ENCODE measurements at places on chromosomes 7 and 10.

DNA sequence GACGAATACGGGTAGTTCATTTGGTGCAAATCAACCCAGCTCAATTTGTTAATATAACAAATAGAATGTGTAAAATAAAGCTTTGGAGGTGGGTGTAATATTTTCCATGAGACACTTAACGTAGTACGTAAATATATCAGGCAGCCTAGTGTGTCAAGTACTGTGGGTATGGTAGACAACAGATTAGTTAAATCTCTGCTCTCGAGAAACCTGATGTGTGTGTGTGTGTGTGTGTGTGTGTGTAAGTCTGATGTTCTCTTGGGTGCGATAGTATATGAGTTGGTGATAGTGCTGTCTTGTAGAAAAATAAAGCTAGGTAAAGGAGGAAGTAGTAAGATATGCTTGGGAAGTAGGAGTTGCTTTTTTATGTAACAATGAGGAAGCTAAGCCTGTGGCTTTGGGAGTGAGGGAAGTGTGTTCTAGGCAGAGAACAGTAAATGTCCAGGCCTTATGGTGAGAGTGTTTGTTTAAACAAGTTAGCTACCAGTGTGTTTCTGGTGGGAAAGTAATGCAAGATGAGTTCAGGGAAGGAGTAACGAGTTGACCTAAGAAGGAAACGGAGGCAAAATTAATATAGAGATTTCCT lies 26.1 kb downstream of the WAC start:
- DNase-seq = no peak

DNA sequence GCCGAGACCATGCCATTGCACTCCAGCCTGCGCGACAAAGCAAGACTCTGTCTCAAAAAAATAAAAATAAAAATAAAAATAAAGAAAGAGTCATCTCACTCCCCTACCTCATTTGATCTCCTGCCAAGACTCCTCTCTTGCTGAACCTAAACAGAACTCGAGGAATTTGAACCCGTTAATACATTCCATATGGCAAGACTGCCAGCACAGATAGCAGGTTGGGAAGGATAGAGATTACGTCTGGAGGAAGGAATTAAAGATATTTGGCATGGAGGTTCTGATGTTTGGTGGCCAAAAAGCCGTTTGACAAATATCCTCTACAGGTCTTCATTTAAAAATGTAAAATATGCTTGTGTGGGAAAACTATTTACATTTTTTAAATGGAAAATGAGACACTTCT lies 549.6 kb downstream of the HTR7 start:
- DNase-seq = no peak

DNA sequence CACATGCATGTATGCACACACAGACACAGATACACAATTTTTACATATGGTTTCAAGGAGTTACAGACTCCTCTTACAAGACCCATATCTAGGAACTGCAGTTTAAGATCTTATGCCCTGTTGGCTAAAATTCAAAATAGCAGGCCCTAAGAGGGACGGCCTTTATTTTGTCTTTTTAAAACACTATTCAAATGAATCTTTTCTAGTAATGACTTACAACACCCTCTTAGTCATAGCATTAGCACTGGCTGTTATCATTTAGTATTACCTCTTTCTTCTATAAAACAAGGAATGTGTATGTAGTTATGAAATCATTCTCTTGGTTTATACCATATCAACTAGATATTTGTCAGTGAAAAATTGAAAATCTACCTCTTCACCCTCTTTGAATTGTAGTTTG lies 15.3 kb downstream of the PAPSS2 start:
- no peak for DNase-seq

- peak; percentile 49 for DNase-seq
Measured at GRCh38 chr7:2104107-2104710, 128.5 kb downstream of the MAD1L1 start.

- no peak for DNase-seq
Measured at GRCh38 chr10:120051671-120052070, 159.1 kb downstream of the SEC23IP start.

- DNase-seq = no peak
Measured at GRCh38 chr10:80443531-80443974, 10.6 kb upstream of the TSPAN14 start.

- no peak for DNase-seq
Measured at GRCh38 chr7:118185163-118185860, 1.3 kb downstream of the LSM8 start.

- DNase-seq = no peak
Measured at GRCh38 chr10:43913676-43914235, 265.1 kb upstream of the ZNF32 start.

DNA sequence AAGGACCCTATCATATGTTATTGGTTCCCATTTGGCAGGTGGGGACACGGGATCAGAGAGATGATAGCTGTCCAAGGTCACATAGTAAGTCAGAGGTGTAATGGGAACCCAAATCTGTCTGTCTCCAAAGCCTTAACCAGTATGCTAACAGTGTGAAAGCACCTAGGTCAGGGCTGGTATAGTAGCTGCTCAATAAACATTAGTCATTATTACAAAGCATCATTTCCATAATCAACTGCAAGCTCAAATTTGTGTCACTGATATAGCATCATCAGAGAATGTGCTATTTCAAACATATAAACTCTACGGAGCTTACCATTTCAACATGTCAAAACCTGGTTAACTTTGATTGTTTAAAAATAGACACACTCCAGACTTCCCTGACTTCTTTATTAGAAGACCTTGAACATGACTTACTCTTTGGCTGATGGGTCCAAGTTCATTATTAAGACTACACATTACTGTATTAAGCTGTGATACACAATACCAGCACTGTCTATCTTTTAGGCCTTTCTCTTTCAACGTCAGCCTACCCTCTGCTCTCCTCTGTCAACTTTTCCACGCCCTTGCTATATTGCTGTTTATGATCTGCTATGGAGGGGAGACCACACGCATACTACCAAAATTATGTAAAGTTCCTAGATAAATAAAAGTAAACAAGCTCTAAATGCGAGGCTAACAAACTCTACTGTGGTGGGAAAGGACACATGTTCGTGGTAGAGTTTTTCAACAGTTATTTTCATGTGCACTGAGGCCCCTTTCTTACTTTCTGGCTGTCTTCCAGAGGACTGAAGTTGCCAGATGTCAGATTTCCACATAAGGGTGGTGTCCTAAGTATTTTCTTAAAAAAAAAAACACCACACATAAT lies 33.6 kb downstream of the DNMBP start:
- no peak for DNase-seq

DNA sequence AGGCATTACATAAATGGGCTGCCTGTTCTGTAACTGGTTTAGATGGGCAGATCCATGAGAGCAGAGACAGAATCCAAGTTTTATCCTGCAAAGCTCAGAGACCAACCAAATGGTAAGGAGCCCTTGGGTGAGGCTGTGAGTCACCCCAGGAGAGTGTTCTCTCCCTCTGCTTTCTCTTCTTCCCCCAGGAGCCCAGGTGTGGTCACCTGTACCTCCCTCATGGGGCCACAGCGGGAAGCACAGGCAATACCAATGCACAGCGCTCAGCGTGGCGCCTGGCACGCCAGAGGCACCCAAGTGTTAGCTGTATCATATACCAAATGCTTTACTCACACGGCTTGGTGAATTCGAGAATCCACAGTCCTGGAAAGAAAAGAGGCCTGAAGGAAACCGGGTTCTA lies 39.4 kb downstream of the CTBP2 start:
- DNase-seq = no peak

- no peak for DNase-seq
Measured at GRCh38 chr7:44288811-44289340, 36.5 kb downstream of the CAMK2B start.

GRCh38 chr7:22633954-22634474 lies 93.0 kb upstream of the IL6 start:
- DNase-seq = no peak

DNA sequence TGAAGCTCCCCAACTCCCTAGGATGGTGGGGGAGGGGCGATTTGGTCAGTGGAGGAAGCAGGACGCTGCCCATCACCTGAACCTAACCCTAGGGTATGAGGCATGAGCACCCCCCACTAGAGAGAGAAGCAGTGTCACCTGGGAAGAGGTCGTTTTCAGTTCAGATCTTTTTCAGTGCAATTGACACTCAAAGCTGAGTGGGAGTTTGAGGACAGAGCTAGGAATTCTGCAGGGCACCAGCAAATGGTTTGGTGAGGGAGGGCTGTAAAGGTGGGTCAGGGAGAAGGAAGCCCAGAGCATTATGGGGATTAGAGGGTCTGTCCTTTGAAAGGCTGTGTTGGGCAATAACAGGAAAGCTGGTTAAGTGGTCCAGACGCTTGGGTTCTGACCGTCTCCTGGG lies 10.9 kb downstream of the BPGM start:
- DNase-seq = no peak

- DNase-seq = no peak
Measured at GRCh38 chr7:70512761-70513160, 619.2 kb upstream of the GALNT17 start.

GRCh38 chr10:91521439-91521838 lies 111.3 kb downstream of the HECTD2 start:
- no peak for DNase-seq

- DNase-seq = no peak
Measured at GRCh38 chr10:124592101-124592500, 130.5 kb downstream of the LHPP start.

DNA sequence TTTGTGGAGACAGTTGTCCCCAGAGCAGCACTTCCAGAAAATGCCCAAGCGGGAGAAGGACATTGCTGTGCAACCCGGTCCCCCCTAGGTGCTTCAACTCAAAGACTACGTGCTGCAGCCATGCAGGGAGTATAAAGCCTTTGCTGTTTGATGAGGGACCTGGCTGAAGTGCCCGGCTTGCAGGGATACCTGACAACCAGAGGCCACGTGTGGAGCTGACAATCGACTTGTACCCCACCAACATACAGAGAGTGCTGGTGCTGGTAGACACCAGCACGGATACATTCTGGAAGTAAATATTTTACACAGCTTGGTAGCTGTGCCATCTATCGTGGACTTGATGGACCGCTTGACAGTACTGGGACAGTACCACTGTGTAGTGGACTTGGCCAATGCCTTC lies 240.6 kb downstream of the CACNA2D1 start:
- no peak for DNase-seq

- no peak for DNase-seq
Measured at GRCh38 chr10:70652761-70653657, 19.3 kb upstream of the ADAMTS14 start.

- no peak for DNase-seq
Measured at GRCh38 chr7:3089493-3089892, 45.8 kb upstream of the CARD11 start.

GRCh38 chr10:33653584-33654367 lies 319.3 kb upstream of the NRP1 start:
- DNase-seq = no peak

GRCh38 chr7:90749774-90750173 lies 153.7 kb downstream of the CDK14 start:
- DNase-seq = no peak

DNA sequence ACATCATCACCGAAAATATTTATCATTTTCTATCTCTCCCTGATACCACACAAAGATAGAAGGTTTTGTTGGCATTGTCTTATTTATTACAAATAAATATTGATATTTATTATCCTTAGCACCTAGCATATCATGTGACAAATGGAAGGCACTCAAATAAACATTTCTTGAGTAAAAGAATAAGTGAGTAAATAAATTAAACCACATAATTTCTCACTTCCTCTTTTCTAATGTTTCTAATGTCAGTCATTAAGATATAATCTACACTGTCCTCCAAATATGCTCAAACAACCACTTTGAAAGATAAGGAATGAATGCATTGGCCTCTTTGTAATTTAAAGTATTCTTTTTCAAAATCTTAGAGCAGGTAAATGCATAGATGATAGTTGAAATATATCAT lies 1027.8 kb upstream of the LRRTM3 start:
- DNase-seq = no peak

DNA sequence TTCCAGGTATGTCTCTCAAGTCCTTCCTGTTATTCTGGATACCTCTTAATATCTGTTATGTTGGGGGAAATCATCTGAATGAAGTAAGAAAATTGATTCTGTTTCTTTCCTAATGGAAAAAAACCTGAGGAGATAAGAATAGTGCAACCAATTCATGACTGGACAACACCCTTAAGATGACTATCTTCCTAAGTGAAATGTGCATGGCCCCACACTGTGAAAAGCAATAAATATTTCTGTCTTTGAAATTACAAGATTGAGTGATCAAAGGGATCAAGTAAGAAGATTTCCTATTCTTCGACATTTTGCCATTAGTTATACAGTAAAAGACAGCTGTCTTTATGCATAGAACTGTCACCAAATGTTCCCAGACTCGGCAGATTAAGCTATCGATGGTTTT lies 73.9 kb downstream of the CHCHD3 start:
- DNase-seq = no peak

DNA sequence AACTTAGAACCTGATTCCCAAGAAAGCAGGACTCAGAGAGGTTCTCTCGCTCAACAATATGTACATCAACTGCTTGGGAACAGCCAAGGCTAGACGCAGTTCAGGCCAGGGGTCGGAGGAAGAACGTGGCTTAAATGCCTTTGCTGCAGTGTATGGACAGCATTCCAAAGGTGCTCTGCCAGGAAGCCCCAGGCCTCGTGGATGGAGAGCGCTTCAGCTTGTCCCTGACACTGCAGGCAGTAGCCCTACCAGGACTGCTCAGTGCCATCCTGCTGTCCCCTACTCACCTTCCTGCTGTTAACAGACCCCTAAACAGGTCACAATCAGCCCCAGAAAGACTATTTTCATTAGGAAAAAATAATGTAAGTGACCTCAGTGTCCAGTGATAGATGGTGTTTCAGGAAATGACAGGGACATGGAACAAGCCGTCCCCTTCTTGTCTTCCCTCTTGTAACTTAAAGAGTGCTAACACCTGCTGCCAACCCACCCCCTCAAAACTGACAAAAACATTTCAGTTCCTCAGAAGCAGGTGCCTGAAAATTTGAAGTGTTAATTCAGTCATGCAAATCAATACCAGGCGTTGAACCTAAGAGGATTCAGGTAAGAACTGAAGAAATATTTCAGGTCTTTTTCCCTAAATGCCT lies 16.5 kb downstream of the CREB3L2 start:
- DNase-seq = no peak

DNA sequence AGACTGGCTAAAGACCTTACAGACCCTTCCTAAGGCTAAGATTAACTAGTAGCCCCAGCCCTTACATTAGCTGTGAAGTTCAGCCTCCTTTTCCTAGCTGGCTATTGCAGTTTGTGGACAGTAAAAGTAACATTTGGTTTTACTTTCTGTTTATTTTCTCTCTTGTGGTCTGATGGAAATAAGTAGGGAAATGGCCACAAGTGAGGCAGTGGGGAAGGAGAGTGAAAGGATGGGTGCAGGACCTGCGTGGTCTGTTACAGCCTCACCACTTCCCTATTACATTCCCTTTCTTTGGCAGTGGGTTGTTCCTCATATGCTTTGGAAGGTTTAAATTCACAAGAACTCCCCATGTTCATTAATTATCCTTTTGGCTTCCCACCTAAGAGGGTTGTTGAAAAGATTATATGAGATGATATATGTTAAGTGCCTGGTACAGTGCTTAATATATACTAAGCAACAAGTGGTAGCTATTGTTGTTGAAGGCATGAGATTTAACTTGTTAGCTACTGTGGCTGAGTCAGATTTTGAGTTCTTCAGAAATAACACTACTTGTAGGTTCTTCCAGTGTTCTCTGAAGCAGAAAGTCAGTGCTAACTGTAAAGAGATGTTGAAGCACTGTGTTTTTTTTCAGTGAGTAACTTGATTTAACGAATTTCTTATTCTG lies 181.7 kb downstream of the ST7 start:
- DNase-seq = no peak
